ENCODE measurements at places on chromosomes 13 and 19.

DNA sequence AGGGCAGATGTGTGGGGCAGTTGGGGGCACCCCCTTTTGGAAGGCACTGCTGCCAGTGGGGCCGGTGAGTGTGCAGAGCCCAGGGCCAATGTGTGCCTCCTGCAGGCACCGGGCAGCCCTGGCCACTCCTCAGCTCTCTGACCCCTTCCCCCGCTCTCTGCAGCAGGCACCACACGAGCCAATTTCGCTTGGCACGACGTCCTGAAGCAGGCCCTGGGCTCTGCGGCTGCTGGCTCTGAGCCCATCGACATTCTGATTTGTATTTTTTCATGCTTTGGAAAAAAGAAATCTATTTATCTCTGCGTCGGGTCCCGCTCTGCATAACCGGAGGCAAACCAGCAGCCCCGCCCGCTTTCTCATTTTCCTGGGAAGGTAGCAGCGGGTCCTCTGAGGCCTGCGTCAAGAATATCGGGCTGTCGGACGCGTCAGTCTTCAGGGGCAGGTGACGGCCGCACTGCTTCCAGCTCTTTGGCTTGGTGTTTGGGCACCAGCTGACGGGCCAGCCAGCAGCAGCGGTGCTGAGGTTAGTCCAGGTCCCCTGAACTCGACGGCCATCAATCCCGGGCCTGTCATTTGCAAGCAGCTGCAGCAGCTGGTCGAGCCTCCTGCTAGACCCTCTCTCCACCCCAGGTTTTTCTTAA, 134.3 kb downstream of the KDM4B start:
- DNase-seq, result no peak

- DNase-seq, result no peak
These were observed 131.8 kb downstream of the STARD13 start for GRCh38 chr13:33153421-33154404.

- no peak for DNase-seq
These were observed 226.8 kb downstream of the TBC1D4 start for GRCh38 chr13:75255147-75255546.

DNA sequence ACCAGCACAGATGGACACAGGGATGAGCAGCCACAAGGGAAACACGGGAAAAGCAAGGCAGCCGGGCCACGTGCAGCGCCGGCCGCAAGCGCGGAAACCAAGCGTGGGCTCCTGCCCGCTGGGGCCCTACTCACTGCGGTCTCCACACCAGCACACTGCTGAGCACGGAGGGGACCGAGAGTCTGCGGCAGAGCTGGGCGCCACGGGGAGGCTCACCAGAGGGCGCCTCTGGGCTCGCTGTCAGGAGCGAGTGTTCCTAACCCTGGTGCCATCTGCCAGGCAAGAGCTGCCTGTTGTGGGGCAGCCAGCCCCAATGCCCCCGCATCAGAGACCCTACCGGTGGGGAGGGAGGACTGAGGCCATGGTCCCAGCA, 26.5 kb downstream of the MPND start:
- peak; percentile 60 for DNase-seq

GRCh38 chr19:6248844-6249243, 30.9 kb downstream of the MLLT1 start:
- no peak for DNase-seq

DNA sequence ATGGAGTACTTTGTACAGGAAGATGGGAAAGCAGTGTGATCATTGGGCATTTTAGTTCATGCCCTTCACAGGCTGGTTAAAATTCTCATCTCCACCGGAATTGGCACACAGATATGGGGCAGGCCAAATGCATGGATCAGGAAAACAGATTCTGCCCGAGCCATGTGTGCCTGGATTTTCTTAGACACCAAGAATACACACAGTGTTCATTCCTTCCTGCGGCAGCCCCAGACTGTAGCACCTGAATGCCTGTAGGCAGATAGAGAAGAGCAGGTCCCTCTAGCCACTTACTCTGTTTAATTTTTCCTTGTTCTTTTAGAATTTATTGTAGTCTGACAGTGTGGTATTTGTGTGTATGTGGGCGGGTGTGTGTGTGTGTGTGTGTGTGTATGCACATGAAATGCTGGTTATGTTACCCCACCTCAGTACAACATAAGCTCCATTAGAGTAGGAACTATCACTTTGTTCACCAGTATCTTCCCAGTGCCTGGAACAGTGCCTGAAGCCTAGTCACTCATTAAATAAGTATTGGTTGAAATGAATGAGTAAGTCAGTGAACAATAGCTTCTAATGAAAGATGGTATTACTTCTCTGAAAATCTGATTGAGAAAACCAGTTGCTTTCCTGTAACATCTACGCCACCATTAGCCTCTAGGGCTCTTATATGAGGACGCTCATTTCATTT, 41.7 kb downstream of the FRY start:
- DNase-seq, result no peak

GRCh38 chr13:75919660-75920199, 283.6 kb downstream of the LMO7 start:
- no peak for DNase-seq

DNA sequence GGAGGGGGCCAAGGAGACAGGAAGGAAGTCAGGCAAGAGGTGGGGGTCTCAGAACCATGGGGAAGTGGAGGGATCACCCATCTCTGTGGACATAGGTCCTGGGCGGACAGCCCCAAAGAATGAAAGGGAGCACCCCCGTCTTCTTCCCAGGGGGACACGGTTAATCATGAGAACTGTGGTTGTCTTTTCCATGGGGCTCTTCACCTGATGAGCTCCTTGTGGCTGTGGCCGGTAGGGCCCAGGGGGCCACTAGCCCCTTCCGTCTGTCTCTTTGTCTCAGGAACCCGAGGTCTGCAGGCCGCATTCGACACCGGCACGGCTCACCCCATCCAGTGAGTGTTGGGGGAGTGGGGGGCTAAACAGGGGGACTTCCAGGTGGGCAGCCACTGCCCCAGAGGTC, 8.6 kb downstream of the PLPPR2 start:
- no peak for DNase-seq

DNA sequence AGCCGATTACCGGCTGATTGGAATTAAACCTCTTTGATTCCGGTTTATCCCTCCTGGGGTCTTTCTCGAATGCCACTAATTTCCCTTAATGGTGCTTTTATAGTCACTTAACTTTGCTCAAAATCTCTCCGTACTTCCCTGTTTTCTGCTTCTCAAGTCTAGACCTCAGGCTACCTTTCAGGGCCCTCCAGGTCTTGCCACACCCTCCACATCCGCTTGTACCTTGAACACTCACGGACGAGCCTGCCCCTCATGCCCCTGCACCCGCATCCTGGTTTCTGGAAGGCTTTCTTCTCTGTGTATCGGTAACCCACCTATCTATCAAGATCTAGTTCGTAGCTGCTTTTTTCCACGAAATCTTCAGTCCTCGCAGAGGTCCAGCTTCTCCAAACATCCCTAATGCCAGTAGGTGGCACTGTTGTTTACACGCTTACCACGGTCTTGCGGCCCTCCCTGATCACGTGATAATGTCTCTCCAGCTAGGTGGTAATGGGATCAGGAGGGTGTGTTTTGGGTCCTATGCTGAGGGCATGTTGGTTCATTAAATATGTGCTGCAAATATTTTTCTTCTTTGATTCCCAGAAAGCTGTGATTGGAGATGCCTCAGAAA, 13.8 kb downstream of the ATP12A start:
- no peak for DNase-seq

DNA sequence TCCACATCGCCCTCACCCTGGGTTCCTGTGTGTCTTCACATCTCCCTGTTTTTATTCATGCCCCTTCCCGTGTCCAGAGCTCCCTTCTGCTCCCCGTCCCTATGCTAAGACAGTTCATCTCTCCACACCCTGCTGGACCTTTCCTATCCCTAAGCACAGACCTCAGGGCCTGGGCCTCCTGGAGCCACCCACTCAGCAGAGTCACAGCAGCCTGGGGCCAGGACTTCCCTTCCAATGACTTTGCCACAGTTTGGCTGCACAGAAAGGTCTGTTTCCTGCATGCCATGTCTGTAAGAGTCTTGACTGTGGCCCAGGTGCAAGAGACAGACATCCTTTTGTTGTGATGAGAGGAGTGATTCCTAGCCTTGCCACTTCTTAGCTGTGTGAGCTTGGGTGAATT, 470.7 kb downstream of the TSHZ3 start:
- no peak for DNase-seq

DNA sequence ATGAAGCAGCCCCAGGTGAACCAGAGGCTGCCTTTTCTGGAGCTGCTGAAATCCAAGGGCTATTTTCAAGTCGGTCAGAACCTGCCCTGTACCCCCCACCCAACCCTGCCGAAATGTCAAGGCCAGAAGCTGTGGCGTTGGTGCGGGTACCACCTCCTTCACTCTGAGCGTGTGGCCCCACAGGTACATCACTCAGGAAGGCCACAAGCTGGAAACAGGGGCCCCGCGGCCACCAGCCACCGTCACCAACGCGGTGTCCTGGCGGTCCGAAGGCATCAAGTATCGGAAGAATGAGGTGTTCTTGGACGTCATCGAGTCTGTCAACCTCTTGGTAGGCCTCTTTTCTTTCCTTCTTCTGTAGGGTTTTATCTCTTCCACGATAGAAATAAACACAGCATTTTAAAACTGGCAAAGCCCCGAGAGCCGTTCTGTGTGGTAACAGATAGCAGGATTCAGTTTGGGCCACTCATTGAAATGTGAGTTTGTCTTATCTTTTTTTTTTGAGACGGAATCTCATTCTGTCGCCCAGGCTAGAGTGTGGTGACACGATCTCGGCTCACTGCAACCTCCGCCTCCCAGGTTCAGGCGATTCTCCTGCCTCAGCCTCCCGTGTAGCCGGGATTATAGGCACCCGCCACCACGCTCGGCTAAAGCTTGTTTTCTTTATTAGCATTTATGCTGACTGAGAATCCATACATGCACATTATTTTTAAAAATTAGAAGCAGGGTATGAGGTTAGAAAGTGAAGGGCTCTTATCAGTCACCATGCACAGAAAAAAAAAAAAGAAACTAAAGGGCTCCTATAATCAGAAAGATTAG, 11.3 kb downstream of the AP1M1 start:
- DNase-seq, result no peak

DNA sequence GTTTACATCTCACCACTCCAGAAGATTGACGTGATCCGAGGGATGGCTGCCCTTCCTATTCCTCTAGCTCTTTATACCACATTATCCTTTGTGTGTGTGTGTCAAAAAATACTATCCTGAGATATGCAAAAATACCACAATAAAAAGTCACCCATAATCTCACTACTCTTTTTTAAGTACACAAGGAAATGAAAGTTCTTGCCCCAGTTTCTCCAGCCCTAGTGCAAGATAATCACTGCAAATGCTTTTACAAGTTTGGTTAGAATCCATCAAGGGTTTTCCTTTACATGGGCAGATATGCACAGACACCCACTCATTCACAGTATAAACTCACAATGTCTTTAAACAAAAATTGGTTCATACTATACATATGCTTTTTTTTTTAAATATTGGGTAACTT, 89.3 kb downstream of the DIAPH3 start:
- DNase-seq, result no peak

DNA sequence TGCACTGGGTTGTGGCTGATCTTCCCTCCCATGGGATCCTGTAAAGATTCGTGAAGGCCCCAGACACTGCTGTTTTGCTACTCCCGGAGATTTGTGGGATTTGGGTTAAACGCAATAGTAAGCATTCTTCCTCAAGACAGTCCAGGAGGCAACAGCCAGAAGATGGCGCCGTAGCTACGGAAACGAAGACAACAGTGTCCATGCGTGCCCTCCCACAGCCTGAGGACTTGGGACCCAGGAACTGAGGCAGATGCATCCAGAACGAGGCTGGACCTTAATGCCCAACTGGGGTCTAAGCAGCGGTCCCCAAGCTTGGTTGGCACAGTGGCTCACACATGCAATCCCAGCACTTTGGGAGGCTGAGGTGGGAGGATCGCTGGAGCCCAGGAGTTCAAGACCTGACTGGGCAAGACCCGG, 57.6 kb upstream of the ZNF507 start:
- no peak for DNase-seq

DNA sequence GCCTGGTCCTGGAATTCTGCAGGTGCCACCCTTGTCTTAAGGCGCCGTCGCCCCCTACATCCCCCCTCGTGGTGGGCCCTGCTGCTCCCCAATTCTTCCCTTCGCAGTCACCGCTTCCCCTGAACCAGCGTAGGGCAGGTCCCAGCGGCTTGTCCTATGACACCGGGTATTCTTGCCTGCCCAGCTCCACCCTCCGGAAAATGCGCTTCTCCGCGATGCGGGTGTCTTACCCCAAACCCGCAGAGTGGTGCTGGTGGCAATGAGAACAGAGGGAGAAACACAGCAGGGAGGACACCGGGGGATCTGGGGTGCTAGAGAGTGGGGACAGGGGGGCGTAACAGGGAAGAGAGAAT, 9.0 kb downstream of the ZNF808 start:
- DNase-seq, result no peak

DNA sequence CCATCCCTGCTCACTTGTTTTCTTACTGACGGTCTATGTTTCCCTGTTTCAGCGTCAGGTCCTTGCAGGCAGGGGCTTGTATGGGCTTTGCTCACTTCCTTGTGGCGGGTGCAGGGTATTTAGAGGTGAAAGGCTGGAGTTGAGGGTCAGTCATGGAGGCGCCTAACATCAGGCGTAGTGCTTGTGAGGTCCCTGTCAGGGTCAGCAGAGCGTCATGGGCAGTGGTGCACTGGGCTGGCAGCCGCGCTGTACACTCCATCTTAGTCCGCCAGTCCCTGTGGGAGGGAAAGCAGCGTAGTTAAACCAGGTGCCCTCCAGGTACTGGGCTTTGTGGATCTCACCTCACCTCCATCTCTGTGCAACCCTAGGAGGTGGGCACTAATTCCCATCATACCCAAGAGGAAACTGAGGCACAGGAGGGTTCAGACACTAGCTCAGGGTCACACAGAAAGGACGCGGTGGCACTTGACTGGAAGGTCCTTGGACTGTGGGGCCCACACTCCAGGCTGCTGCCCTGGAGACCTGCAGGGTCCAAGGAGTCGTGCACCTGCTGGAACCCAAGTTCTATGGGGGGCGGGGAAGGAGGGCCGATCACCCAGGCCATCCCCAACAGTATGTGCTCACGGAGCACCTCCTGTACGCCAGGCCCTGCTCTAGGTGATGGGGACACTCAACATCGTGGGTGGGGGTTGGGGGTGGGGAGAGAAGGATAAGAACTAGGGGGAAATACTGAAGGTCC, 4.6 kb downstream of the GRAMD1A start:
- no peak for DNase-seq

GRCh38 chr19:49502866-49503581, 6.8 kb downstream of the RPS11 start:
- DNase-seq, result no peak

- DNase-seq, result no peak
These were observed 6.2 kb downstream of the SULT2B1 start for GRCh38 chr19:48558018-48558684.

- DNase-seq, result no peak
These were observed 58.8 kb upstream of the UBL3 start for GRCh38 chr13:29909081-29909730.

DNA sequence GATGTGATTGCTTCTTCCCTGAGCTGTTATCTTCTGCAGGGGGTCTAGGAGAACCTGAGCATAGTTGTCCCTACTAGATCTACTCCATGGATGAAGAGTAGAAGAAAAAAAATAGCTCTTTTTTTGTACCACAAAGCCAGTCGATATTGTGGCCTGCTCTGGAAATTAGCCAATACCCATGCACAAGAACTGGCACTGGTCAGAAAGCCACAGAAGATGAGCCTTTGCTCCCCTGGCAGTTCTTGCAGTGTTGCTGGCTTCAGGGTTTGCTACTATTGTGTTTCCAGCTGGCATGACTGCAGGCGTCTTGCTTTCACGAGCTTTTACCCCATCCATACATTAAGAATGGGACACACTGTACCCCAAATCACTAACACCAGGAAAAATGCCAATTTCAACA, 547.7 kb upstream of the KLF12 start:
- no peak for DNase-seq

GRCh38 chr13:19681517-19681916, 48.1 kb downstream of the MPHOSPH8 start:
- DNase-seq, result no peak

- no peak for DNase-seq
These were observed 76.2 kb downstream of the FOXO1 start for GRCh38 chr13:40590112-40590862.

Data from stimulated activated CD8-positive, alpha-beta memory T cell treated with anti-CD3 and anti-CD28 coated beads, Interleukin-12 subunit alpha, Interleukin-12 subunit beta, amount 100 ng/mL, for 4 hours (primary cell).